ENCODE measurements at places on chromosomes 4 and X. TPM values are rescaled to one million over a fixed set of nuclear protein-coding genes. Genes with fewer than 3 reads are reported as not detected.

ACE2 gene
- total RNA-seq: 40.3 TPM

POU3F4 gene
- total RNA-seq: not detected

ANXA10 gene
- total RNA-seq: not detected

CFP gene
- total RNA-seq: 2.6 TPM

IL15 gene
- 0.75 TPM for total RNA-seq

NXF2 gene
- total RNA-seq: not detected

SPANXN5 gene
- total RNA-seq: not detected

DNA sequence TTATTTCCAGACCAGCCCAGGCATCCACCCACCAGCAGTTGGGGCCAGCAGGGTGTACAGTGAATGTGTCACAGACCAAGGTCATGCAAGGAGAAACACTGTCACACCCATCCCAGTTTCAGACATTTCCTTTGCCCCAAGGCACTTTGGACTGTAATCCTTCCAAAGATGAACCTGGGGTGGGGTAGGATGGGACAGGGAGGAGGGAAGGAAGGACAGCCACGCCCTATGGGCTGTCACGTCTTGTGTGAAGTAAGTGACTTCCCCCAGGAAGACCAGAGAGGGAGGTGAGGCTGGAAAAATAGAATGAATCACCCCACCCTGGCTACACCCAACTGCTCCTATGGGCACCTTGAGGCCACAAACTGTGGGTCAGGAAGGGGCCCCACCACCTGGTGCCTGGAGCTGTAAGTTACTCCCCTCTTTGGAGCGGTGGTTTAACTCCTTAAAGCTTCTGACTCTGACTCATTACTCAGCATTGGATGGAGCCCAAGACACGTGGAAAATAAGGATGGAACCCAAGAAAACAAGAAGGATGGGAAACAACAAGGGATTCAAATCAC is 349.9 kb upstream of the KLF3 start:
- peak; percentile 71 for DNase-seq

GRCh38 chrX:115372152-115372551 is 82.6 kb downstream of the LUZP4 start:
- no peak for DNase-seq

GRCh38 chrX:154327038-154327820 is 31.6 kb downstream of the TKTL1 start:
- peak; percentile 22 for DNase-seq

GRCh38 chr4:36420111-36420679 is 138.8 kb downstream of the DTHD1 start:
- no peak for DNase-seq

DNA sequence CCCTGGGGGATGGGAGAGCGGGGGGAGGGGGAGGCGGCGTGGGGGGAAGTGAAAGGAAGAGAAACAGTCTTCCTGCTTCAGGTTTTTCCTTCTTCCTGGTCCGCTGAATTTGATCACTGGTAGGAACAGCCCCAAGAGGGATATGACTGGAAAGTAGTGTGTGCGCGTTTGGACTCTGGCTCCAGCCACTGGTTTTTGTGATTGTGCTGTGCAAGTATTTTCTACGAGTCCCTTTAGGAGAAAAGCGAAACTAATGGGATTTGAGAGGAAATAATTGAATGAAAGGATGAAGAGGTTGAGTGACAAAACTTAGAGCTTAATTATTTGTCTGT is 836 bp downstream of the PRRG1 start:
- DNase-seq: no peak

DNA sequence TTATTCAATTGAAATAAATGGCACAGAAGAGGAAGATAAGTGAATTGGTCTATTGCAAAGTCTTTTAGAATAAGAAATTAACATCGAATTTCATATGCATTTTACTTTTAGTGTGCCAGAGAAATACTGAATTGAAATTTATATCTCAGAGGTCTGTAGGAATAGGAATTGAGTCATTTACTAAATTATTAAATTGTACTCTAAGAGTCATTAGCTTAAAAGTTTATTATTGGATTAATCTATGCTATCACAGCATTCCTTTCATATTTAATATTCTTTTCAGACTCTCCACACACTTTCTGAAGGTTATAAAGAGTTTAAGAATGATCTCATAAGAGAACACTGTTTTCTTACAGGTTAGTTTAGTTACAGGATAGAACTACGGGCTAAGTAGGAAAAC is 2711.5 kb downstream of the ARAP2 start:
- DNase-seq: no peak

GRCh38 chrX:119816300-119816699 is 24.9 kb upstream of the RPL39 start:
- DNase-seq: no peak

DNA sequence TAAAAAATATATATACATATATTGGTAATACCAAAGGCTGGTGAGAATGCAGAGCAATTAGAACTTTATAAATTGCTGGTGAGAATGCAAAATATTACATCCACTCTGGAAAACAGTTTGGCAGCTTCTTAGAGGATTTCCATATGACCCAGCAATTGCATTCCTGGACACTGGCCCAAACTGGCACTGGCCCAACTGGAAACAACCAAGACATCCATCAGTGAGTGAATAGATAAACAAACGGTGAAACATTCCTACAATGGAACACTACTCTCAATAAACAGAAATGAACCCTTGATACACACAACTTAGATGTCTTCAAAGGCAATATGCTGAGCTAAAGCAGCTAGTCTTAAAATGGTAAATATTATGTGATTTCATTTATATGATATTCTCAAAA is 524.2 kb downstream of the IQCM start:
- DNase-seq: peak; percentile 8

DNA sequence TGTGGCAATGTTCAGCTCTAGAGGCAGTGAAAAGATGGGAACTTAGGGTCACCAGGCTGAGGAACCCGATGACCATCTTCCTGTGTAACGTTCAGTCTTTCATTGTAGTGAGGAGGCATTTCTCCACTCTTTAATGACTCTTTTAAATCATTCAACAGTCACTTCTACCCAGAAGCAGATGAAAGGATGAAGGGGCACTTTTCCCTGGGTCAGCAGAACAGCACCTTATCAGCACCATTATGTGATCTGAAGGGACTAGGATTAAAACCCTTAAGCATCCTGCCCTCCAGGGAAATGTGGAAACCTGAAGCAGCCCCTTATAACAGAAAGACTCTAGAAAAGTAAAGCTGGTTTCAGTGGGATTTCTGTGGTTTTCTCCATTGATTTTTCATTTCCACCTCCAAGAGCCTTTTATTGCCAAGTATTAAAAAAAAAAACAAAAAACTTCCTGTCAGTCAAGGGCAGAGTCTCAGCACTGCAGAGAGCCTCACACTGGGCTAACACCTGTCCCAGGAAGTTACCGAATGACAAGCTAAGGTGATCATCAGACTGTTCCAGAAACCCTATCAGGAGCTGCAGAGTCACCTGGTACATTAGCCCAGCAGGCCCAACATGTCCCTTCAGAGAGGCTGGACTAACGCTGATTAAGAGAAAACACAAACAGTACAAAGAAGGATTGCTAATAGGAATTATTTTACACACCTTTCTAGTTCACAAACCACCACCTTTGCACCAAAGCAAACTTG is 185.9 kb downstream of the SHROOM3 start:
- DNase-seq: peak; percentile 45

DNA sequence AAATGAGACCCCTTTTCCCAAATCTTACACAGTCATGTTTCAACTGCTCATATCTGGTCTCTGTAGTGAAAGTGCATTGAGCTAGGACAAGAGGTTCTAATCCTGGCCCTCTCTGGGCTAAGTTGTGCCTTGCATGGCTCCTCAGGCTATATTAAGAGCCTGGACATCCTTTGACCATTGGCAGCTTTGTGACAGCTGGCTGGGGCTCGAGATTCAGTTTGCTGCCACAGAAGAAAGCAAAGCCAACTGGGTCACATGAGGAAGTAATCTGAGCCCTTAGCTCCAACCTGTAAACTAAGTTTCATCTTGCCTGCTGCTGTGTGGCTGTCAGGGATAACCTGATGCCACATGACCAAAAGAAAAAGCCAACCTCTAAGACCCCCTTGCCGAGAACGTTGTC is 51.8 kb upstream of the JADE1 start:
- no peak for DNase-seq

DNA sequence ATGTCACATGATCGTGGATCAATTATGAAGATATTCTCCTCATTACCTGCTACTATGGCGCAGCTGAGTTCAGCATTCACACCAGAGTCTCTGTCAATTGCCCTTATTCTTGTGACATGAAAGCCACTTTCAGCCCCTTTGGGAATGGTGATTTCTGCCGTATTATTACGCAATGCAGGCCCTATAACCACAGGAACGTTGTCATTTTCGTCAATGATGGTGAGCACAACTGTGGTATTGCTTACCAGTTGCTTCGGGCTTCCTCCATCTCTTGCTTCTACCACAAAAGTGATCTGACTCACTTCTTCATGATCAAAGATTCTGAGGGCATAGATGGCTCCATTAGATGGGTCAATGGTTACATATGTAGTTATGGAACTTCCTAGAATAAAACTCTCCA is 2.1 kb downstream of the PCDH18 start:
- no peak for DNase-seq

DNA sequence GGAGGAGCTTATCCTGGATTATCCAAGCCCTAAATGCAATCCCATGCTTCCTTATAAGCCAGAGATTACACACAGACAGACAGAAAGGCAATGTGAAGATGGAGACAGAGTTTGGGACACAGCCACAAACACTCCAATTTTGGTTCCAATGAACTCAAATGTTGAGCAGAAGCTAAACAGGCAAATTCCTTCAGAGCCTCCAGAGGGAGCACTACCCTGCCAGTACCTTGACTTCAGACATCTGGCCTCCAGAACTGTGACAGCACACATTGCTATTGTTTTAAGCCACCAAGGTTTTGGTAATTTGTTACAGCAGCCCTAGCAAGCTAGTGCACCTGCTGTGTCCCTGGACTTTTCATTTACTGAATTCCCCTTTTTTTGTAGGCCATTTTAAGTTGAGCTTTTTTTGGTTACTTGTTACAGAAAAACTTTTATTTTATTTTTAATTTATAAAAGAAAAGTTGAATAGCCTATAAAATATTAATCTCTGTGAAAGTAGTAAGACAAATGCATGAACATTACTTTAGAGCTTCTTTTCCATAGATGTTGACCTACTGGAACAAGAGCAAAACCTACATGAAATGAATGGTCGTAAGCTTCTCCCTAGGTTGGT is 33.4 kb upstream of the SRD5A3 start:
- peak; percentile 33 for DNase-seq

GRCh38 chr4:181807771-181808170 is 435.4 kb upstream of the TENM3 start:
- DNase-seq: no peak

DNA sequence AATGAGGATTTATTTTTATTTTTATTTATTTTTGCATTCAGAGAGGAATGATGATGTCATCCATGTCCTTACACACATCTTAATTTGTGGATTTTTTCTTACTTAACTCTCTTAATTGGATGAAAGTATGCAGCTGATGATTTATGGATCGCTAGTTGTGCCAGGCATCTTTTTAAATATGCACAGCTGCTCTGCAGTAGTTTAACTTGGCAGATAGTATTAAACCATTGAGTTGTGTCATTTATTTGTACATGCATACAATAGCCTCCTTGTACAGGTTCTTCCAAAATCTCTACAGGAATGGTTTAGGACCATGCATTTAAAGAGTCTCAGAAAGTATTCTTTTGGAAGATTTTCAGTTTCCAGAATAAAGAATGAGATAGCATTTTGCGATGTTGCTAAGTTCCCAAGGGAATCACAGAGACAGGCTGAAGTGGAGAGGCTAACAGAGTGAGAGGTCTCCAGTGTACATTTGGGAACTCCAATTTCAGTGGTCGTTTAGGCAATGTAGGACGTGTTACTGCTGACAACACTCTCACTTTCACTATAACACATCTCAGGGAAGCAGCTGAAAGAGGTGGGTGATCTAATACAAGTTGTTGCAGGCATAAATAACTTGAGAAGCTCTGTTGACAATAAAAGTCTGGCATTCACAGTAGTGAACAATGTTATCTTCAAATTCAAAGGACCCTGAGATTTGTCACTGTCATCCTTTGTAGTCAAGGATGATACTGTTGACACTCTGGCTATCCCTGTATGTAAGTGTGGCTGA is 49.9 kb upstream of the SCRG1 start:
- no peak for DNase-seq

DNA sequence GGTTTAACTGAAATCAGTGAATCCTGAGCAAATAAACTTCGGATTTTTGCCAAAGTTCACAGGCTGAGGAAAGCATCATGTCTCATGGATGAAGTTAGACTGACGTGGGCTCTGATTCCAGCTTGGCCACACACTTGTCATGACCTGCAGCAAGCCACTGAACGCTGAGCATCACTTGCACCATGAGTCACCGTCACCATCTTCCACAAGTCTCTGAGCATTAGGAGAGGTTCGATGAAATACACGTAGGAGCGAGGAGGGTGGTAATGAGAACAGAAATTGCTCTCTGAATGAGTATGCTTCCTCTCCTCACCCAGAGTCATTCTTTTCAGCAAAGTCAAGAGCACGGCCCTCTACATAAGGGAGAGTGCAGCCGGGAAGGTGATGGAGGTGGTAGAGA is 3.8 kb upstream of the TRIML2 start:
- DNase-seq: no peak

GRCh38 chr4:122065915-122066314 is 86.2 kb upstream of the BLTP1 start:
- no peak for DNase-seq

DNA sequence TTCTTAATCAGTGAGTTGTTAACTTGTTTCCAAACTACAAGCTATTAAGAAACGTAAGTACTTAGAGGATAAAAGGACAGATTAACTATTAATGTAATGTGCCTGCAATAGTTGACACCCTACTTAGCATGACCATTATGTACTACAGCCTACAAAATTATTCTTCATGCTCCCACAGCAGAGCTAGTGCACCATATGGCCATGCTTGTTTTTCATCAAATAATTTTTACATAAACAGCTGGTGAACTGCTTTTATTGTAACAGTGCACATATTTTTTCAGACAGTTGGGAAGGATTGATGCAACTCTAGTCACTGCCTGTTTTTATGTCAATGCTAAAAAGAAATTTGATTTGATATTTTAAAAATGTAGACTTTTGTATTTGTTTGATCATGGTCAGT is 10.2 kb upstream of the MAGEB10 start:
- no peak for DNase-seq

- no peak for DNase-seq
Measured at GRCh38 chr4:86055898-86056297, 304.0 kb downstream of the MAPK10 start.
